ENCODE measurements at places on chromosomes 6 and 20.
A peak's percentile ranks its signal among the peaks of the same experiment; 100 is the strongest.

- no peak for DNase-seq
Measured at GRCh38 chr20:58558486-58559367, 43.5 kb upstream of the APCDD1L start.

DNA sequence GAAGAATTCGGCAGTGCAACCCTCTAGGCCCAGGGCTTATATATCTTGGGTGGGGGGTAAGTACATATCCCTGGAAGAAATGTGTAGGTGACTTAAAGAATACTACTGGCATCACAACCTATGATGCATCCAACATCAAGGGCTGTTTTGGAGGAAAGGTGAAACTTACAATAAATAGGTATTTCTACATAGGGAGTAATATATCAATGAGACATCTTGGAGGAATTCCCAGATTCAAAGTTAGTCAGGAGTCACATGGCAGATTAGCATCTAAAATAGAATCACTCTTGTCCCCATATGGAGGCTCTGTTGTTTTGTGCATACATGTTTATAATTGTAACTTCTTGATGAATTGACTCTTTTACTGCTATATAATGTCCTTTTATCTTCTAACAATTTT lies 375.5 kb downstream of the PAX1 start:
- DNase-seq, result no peak

GRCh38 chr6:83708970-83709747 lies at the start of gene SNAP91:
Gene SNAP91 (minus strand): TSS chr6:83709101. CDS start chr6:83707927, 1,174 bp downstream.
- no peak for DNase-seq

DNA sequence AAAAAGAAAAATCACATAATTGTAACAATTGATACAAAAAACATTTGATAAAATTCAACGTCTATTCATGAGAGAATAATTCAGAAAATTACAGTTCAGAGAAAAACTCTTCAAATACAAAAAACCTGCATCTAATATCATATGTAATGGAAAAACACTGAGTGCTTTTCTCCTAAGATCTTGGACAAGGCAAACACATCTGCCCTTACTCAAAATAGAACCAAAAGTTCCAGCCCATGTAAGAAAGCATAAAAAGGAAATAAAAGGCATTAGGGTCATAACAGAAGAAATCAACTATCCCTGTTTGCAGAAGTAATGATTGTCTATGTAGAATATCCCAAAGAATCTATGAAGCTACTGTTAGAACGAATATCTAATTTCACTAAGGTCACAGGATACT lies 721.4 kb downstream of the RFPL4B start:
- DNase-seq, result no peak

- no peak for DNase-seq
Measured at GRCh38 chr6:9417400-9417799, 982.1 kb upstream of the SLC35B3 start.

- peak; percentile 24 for DNase-seq
Measured at GRCh38 chr6:149895048-149895590, 2.8 kb downstream of the RAET1E start.

- no peak for DNase-seq
Measured at GRCh38 chr6:1825926-1826325, 216.2 kb downstream of the FOXC1 start.

GRCh38 chr6:45212976-45213375 lies 115.2 kb upstream of the RUNX2 start:
- DNase-seq, result no peak

- no peak for DNase-seq
Measured at GRCh38 chr20:62595491-62595890, 46.8 kb upstream of the SLCO4A1 start.

GRCh38 chr6:736657-737446 lies 43.9 kb upstream of the EXOC2 start:
- DNase-seq, result no peak

- DNase-seq, result no peak
Measured at GRCh38 chr6:5672581-5673011, 334.1 kb downstream of the NRN1 start.

DNA sequence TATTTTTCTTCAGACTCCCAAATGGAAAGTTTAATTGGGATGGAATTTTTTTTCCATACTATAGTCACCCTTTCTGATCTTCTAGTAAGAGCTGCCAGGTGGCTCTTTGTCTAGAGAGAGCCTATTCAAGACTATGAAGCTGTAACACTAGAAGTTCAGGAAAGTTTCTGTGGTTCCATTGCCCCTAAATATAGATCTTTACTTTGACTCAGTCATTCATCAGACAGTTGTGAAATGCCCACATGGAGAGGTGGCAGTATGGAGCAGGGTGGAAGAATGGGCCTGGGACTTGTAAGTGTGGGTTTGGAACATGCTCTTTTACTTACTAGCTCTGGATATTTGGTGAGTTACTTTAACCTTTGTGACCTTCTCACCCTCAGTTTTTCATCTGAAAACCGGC lies 87.8 kb downstream of the CTNNBL1 start:
- no peak for DNase-seq

- DNase-seq, result no peak
Measured at GRCh38 chr20:55271371-55271770, 733.9 kb downstream of the CBLN4 start.

Measured in HepG2 (cell line).